Suppressor macrophage treated with lipopolysaccharide for 4 hours (primary cell): ENCODE measurements at places on chromosomes 12 and 14.
A peak's percentile ranks its signal among the peaks of the same experiment; 100 is the strongest.

DNA sequence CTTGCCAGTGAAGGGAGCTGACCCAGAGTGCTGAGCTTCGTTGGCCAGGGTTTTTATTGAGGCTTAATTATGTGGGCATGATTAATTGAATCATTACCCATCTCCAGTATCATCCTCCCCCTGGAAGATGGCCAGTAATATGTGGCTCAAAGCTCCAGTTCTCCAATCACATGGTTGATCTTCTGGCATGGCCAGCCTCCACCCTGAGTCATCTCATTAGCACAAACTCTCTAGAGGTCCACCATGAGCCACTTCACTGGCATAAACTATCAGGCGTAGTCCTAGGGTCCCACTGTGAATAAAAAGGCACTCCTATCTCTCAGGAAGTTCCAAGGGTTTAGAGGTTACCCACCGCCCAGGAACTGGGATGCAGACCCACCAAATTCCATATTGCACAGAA lies 135.0 kb downstream of the ANO6 start:
- no peak for DNase-seq

- no peak for DNase-seq
Measured at GRCh38 chr12:129310346-129310745, 457.1 kb downstream of the GLT1D1 start.

DNA sequence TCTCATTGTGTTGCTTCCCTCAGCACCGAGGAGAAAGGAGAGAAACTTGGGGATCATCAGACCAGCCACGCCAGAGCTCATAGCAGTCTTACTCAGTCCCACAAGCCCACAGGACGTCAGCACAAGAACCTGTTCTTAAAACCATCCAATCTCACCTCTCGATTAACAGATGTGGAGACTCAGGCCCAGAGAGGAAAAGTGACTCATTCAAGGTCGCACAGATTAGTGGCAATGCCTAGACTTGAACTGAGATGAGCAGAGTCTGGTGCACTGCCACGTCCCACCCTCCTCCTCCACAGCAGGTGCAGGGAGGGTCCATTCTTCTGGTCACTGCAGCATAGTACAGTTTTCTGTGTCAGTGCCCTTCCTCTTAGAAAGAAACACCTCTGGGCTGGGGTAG lies 154.9 kb upstream of the PZP start:
- no peak for DNase-seq

DNA sequence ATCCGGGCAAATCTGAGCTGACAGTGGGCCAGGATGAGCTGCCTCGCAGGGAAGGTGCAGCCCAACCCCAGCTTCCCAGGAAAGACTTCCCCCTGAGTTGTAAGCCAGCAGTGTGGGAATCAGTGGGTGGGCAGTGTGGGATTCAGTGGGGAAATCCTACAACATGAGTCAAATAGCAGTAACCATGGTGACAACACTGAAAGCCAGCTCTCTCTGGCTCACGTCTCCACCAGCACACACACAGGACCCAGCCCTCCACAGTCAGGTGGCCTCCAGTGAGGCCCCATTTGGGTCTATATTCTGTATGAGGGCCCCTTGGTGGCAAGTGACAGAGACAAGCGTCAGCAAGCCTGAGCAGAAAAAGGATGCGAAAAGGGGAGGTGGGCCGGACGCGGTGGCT lies 6.0 kb upstream of the LGALS3 start:
- peak; percentile 81 for DNase-seq

- DNase-seq: no peak
Measured at GRCh38 chr12:123049398-123050240, 69.1 kb downstream of the ARL6IP4 start.

DNA sequence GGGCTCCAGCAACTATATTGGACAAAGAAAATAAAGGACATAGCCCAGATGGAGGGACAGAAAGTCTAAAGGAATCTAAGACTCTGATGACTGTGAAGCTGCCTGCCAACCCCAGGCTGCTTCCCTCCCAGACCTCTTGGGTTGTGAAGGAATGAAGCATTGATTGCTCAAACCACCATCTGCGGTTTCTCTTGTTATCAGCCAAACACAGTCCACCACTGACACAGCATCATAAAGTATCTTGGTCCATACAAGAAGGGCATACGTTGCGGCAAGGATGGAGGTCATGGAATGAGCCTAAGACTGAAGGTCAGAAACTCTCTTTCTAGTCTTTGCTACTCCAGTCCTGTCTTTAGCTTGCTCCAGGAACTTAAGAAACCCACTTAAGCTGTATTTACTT lies 58.5 kb upstream of the PLXNC1 start:
- no peak for DNase-seq

GRCh38 chr12:25518512-25518911 lies 34.6 kb downstream of the LMNTD1 start:
- DNase-seq: no peak

GRCh38 chr12:52682938-52683574 lies 2.8 kb upstream of the KRT1 start:
- DNase-seq: no peak

GRCh38 chr14:95944462-95944861 lies 67.8 kb downstream of the TUNAR start:
- DNase-seq: no peak

DNA sequence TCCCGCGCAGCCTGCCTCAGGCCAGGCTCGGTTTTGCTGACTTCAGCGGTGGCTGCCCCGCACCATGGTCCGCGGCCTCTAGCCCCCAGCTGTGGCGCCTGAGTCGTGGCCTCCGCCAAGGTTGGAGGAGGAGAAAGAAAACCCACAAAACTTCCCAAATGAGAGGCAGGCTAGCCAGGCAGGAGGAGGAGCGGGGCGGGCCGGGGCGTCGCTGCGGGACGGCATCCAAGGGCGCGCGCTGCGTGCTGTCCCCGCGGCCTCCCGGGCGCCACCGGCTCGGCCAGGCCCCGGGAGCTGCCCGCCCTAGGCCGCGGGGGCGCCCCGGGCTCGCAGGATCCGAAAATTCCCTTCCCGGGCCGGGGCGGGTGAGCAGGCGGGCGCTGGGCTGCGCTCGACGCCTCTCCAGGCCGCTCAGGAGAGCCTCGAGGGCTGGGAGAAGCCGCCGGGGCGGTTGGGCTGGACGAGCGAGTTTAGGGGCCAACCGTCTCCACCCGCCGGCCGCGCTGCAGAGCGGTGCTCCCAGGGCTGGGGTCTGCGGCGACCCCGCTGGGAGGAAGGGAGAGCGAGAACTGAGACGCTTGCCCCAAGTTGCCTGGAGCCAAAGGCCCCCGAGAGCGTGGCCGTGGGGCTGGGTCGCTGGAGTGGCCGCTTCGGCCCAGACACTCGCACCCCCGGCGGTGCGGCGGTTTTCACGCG lies at the start of gene EFS:
EFS (minus strand) TSS at position 137 of the 696 bp plus-strand sequence. CDS start 147 bp downstream, outside the sequence.
- DNase-seq: no peak

GRCh38 chr12:27277846-27278260 lies 33.8 kb downstream of the STK38L start:
- DNase-seq: peak; percentile 73

DNA sequence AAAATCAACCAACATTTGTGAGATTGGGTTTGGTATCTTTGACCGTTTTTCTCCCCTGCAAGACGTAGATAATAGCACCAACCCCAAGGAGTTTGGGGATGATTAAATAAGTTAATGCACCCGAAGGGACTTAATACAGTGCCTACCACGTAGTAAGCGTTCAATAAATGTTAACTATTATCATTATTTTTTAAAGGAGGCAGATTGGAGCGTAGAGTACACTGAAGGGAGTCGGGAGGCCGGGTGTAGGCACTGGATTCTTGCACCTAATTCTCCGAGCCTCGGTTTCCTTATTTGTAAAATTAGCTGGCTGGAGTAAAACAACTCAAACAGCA lies 367 bp upstream of the FRS2 start:
- no peak for DNase-seq

DNA sequence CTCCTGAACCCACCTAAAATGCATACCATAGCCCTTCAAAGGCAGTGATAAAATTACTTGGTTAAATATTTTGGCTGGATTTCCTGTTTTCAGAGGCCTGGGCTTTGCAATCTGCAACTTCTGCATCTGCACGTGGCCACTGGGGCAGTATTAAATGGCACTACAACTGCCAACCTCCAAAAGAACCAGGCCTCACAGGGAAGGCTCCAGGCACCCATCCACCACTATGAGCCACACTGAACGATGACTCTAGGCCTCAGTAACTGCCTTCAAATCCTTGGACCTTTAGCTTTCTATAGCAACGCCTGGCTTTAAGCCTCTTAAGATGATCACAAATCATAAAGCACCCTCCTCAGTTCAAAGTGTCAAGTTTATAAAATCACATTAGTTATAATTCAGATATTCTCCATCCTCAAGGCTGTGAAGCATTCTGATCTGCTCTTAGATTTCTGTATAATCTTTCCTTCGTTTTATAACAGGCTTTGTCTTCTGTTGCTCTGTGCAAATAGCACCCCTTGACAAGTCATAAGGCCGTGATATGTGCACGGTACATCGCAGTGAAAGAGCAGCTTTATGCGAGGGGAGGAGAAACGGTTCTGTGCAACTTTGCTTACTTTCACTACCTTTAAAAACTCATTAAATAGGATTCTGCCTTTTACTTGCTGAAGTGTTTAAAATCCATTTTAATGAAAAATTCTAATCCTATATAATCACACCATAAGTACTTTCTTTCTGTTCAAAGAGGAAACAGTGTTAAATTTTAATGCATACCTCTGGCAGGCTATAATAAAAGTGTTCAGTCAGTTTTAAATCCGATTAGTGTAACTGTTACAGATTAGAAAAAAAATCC lies 196.4 kb upstream of the G2E3 start:
- no peak for DNase-seq

DNA sequence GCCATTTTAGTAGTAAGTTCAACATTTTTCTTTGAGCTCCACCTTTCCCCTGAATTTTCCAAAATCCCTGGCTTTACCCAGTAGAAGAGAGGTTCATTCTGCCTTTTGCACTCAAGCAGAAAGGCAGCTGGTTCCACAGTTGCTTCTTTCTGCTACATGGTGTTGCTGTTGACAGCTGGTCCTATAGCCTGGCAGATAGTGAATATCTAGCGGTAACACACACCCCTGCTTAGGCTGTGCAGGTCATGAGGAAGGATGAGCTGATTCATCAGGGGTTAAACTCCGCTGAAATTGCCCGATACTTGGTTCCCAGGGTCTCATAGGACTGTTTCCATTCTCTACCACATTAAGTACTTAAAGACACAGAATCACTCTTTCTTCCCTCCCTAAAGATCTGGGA lies 62.4 kb downstream of the PUS7L start:
- DNase-seq: no peak

DNA sequence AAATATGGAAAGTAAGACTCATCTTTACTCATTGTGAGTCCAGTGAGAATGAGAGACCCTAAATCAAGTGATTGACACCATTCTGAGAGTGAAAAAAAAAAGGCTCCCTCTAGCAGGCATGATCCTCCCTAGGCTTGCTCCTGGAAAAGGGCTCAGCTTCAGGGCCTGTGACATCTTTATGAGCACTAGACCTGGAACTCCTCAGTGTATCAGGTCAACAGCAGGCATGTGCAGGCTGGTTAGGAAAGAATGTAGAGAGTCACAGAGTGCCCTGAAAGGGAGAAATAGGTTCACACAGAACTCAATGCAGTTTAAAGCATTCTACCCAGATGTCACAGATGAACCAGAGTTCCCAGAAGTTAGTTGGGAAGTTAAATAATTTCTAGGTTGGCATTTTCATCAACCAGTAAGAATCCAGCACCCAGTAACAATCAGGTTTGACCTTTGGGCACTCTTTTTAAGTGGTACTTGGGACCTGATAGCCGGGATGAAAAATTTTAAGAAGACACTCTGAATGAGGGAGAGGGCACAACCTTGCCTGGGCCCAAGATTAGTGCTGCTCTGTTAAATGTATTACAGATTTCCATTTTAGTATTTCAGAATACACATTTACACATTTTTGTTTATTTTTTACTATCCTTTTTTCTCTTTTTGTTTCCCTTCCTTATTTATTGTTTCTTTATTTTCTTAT lies 828.8 kb downstream of the C12orf50 start:
- DNase-seq: no peak

- DNase-seq: no peak
Measured at GRCh38 chr14:30547388-30548048, 11.4 kb upstream of the G2E3 start.

- no peak for DNase-seq
Measured at GRCh38 chr14:103395244-103395643, 10.0 kb downstream of the MARK3 start.

GRCh38 chr12:119153477-119154434 lies 25.0 kb upstream of the HSPB8 start:
- DNase-seq: peak; percentile 33

GRCh38 chr14:55807053-55807880 lies 227.3 kb downstream of the KTN1 start:
- DNase-seq: no peak

GRCh38 chr14:56135668-56136067 lies 17.5 kb downstream of the PELI2 start:
- DNase-seq: no peak

DNA sequence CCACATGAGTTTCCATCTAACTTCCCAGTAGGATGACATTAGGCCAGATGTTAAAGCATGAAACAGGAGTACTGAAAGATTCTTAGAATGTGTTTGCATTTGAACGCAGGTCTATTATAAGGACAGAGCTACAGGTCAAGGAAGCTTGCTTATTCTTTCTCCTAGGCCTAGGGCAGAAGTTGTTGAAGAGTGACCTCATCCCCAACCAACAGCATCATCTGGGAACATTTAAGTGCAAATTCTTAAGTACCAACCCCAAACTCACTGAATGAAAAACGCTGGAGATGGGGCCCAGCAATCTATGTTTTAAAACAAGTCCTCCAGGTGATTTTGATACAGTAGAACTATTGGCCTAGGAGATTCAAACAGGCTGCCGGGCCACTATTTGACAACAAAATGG lies 52.4 kb downstream of the PAPLN start:
- no peak for DNase-seq

DNA sequence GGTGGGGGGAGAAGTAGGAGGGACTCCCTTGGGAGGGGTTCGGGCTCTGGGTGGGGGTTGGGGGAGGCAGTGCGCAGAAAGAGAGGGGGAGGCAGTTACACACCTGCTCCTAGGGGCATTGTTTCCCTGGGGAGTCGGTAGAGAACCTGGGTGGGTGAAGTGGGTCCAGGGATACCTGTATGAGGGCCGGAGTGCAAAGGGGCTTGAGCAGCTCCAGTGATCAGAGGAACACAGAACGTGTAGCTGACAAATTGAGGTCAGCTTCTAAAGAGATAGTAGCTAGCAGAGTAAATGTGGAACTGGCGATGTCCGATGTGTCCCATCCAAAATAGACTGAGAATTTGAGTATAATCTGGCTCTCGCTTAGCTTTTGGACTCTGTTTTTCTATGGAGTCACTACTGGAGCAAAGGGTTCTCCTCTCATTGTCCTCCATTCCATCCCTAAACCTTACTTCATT lies 502 bp downstream of the SMARCD1 start:
- no peak for DNase-seq

- peak; percentile 37 for DNase-seq
Measured at GRCh38 chr12:674272-674781, 11.1 kb upstream of the NINJ2 start.

DNA sequence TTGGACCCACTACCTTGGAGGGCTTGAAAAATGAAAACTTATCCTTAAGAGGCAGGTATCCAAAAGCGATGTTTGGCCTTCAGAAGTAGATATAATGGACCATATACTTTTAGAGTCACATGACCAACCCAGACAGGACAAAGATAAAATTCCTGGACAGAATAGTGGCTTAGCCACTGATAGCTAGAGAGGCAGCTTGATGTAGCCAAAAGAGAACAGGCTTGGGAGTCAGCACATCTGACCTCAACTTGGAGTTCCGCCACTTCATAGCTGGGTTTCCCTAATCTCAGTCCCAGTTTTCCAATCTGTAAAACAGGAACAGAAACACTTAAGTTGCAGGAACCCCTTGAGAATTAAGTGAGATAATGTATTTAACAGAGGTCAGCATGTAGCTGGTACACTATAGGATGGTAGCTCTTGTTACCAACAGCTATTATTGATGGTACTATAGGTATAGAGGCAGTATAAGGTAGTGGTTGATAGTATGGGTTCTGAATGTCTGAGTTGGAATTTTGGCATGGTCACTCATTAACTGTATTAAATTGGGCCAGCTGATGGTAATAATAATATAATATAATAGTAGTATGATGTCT lies 63.2 kb upstream of the USP44 start:
- DNase-seq: no peak
